ENCODE measurements at places on chromosomes 12 and 14.

DNA sequence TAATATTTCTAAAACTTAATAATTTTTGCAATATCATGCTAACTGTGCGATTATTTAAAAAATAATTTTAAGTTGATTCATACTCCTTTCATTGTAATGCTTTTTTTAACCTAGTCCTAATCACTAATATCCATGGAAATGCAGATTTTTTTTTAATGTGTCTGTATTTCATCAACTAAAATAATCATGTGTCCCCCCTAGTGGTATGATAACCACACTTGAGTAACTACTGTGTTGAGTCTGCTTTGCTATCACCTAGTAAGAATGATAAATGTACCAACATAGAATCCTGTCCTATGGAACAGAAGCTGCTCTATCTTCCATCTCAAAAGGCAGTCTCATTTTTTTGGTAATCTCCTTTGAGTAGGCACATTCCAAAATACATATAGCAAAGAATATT, 19.1 kb upstream of the SYNE2 start:
- no peak for DNase-seq

GRCh38 chr12:32777159-32777558, 21.5 kb upstream of the YARS2 start:
- no peak for DNase-seq

DNA sequence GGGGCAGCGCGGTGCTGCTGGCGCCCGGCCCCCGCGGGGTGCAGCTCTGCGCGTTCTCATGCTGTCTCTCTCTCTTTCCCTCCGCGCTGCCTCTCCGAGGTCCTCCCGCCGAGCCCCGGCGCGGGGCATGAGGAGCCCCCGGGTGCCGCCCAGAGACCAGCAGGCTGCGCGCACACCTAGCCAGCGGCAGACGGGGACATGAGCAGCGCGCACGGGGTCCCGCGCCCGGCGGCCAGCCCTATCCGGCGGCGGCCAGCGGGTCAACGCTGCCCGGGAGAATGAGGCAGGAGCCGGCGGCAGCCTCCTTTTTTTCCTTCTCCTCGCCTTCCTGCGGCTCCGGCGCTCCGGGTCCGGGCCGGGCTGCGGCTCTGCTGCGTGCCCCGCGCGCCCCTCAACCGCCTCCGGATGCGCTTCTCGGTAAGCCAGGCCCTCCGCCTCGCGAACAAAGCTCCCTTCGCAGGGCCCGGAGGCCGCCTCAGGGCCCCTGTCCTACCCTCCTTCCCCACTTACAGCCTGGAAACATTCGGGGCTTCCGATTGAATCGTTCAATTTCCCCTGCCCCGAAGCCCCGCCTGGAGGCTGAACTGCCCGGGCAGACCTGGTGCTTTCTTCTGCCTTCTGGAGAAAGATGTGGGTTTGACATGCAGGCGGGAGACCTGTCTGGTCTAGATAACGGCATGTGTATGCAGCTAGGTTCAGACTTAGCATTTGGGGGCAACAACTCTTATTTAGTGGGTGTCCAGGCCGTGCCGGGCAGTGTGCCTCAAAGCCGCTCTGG, at the start of gene TUNAR:
TUNAR (plus strand) TSS at position 72 of the 778 bp plus-strand sequence.
- DNase-seq: no peak

DNA sequence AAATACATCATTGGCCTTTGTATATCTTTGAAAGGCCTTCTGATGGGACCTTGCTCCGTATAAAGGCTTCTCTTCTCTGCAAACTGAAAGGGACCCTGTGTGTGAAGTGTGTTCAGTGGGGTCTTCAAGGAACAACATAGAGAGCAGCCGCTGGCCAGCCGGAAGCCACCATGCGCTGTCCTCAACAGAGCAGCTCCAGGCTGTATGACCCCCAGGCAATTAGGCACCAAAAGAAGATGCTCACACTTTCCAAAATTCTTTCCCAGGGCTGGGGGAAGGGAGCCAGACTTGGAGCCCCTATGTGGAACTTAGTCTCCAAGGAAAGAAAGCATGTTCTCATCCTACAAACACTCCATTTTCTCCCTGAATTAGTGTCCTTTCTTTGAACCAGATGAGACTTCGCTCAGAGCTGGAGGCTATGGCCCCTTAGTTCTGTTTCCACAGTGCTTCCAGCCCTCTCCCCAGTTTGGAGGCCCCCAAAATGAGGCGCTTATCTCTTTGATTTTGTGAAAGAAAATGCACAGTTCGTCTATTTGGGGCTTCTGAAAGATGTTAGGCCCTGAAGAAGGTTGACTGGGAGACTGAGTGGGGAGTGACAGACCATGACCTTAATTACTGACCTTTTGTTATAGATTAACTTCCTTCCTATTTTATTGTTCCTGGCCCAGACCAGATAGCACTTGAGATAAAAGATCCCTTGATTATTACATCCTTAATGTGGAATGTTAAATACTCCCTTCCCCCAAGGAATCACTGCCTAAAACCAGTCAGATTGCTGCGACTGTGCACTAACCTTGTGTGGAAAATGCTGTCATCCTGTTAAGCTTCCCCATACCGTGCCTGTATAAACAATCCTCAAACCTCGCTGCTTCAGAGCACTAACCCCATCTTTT, 128.3 kb upstream of the FGD4 start:
- DNase-seq: no peak

GRCh38 chr12:58926586-58926985, 6.3 kb upstream of the LRIG3 start:
- DNase-seq: no peak

- no peak for DNase-seq
Measured at GRCh38 chr12:45658020-45658419, 71.5 kb upstream of the ARID2 start.

DNA sequence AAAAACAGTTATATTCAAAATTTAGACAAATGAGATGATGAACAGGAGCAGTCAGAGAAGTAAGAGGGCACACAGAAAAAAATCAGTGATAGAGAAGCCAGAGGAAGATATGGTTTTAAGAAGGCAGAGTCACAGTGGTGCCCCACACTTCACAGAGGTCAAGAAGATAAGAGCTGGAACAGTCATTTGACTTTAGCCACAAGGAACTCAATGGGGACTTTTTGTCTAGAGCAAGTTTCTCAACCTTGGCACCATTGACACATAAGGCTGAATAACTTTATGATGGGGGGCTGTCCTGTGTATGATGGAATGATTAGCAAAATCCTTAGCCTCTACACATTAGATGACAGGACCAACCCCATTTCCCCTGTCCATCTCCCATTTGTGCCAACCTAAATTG, 172.8 kb upstream of the PLEKHG7 start:
- DNase-seq: no peak

DNA sequence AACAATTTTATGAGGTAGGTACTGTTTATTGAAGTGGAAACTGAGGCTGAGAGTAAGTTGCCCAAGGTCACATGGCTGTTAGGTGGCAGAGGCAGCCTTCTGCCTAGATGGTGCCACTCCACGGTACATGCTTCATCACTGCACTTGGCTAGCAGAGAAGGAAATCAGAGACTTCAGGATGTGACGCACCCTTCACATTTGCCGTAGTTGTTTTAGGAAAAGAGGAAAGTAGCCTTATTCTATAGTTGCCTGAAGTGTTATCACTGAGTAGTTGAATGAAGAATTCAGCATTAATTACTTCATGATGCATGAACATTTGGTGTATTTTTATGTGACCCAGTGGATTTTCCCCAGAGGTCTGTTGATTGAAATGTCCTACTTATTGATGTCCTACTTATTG, 55.7 kb downstream of the ERC1 start:
- DNase-seq: no peak

DNA sequence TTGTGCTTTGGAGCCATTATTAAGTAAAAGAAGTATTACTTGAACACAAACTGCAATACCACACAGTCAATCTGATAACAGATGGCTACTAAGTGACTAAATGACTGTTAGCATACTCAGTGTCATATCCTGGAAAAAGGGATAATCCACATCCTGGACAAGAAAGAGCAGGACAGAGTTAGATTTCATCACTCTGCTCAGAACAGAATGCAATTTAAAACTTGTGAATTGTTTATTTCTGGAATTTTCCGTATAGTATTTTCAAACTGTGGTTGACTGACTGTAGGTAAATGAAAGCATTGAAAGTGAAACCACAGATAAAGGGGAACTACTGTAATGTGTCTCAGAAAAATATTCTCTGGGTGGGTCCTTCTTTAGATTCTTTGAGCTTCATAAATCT, 458.8 kb downstream of the TMEM117 start:
- DNase-seq: no peak

- no peak for DNase-seq
Measured at GRCh38 chr14:76195003-76195402, 43.3 kb downstream of the GPATCH2L start.

- no peak for DNase-seq
Measured at GRCh38 chr14:48725051-48725734, 861.0 kb downstream of the RPS29 start.

- DNase-seq: no peak
Measured at GRCh38 chr14:90088176-90088575, 26.4 kb downstream of the KCNK13 start.

- DNase-seq: no peak
Measured at GRCh38 chr12:107225635-107226034, 132.3 kb upstream of the CRY1 start.

- no peak for DNase-seq
Measured at GRCh38 chr14:86707071-86707470, 1177.1 kb downstream of the FLRT2 start.

DNA sequence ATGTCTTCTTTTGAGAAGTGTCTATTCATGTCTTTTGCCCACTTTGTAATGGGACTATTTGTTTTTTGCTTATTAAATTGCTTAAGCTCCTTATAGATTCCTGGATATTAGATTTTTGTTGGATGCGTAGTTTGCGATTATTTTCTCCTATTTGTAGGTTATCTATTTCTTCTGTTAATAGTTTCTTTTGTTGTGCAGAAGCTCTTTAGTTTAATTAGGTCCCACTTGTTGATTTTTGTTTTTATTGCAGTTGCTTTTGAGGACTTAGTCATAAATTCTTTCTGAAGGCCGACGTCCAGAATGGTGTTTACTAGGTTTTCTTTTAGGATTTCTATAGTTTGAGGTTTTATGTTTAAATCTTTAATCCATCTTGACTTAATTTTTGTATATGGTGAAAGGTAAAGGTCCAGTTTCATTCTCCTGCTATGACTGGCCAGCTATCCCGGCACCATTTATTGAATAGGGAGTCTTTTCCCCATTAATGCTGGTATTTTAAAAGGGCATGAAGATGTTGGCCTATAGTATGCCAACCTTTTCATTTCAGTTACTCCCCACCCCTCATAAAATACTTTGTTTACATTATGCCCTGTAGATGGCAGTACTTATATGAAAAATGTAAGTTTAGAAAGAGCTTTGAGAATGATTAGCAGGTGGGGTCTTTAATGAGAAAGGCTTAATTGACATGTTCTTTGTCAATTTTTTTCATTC, 62.9 kb upstream of the PSMA6 start:
- no peak for DNase-seq

DNA sequence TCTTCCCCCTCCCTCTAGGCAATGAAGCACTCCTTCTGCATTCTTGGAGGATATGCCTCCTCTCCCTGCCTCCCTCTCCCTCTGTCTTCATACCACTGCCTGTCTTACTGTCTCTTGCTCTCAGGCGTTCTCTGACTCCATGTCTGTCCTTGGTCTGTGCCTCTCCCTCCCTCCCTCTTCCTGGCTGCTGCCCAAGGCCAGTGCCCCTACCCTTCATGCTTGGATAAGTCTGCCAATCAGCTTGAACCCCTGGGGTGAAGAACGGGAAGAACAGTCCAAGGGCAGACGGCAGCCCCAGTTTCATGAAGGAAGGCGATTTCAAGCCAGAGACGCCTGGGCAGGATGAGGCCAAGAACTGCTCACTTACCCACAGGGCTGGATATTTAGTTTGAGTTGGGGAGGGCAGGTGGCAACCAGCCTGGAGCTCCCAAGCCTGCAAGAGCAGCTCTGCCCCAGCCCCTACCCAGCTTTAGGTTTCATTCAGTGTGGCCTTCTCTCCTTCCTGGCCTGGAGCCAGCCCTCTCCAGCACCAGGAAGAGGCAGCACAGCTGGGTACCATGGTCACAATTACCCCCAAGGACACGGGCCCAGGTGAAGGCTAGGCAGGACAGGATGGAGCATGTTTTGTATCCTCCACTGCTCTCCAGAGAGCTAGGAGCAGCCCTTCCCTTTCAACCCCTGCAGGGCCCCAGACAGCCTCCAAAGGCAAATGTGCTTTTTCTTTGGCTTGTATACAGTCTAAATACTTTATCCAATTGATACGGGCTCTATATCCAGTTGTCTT, 35.8 kb upstream of the LTBP2 start:
- DNase-seq: no peak

- DNase-seq: no peak
Measured at GRCh38 chr14:24958271-24958670, 91.7 kb downstream of the STXBP6 start.

DNA sequence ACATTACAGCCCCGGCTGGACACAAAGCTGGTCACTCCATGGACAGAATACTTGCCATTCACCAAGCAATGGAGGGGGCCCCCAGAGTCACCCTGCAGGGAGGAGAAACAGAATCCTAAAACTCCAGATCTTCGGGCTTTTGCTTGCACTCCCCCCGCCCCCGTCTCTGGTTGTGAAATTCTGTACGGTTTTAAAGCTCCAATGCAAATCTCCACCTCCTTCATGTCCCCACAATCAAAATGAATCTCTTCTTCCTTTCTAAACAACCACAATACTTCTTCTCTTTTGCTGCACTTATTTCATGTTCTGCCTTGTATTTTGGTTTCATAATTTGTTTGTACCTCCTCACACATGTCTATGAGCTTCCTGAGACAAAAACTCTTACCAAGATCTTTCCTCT, 5.8 kb upstream of the BIN2 start:
- DNase-seq: no peak

DNA sequence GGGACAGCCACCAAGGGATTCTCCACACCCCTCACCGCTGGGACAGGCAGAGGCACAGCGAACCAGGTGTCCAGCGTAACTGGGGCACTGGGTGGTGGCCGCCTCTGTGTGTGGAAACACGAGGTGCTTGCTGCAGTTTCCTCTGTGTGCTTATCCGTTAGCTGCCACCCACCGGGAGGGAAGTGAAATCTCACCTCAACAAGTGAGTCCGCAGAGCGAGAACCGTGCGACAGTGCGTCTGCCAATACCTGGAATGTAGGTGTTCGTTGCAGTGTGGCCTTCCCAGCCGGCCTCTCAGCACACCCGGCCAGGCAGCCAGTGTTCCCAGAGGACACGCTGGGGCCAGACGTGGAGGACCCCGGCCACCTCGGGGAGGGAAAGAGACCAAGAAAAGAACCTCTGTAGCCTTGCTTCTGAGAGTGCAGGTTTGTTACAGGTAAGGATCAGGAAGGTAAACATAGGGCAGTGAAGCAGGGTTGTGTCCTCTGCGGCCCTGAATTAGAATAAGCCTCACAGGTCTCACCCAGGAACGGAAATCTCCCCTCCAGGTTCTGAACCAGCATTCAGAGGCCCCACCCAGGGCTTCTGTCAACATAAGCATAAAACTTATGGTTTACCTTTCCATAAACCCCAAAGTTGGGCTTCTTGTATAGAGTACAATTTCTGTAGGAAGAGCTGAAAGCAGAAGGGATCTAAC, 1.5 kb downstream of the BCL2L14 start:
- DNase-seq: no peak

Measured in NCI-H2081 treated with DMSO at 0.1 percent for 48 hours (cell line).